ENCODE measurements at places on chromosomes 13 and 19.

- peak; percentile 27 for DNase-seq
These were observed 22.9 kb downstream of the TLE2 start for GRCh38 chr19:3006075-3006767.

- DNase-seq = peak; percentile 54
These were observed 492 bp downstream of the TMEM147 start for GRCh38 chr19:35545855-35546381.

DNA sequence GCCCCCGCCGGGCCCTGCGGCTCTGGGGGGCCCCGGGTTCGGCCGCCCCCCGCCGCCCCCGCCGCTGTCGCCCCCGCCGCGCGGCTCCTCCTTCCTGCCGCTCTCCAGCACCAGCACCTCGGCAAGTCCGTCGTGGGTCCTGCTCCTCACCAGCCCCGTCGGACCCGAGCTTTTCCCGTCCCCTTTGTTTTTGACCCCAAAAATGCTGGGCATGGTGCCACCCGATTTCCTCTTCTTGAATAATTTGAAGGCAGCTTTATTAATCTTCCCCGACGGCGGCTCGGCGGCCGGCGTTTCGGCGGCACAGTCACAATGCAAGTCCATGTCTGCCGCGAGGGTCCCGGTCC lies 945 bp downstream of the AMER2 start:
- DNase-seq = no peak

DNA sequence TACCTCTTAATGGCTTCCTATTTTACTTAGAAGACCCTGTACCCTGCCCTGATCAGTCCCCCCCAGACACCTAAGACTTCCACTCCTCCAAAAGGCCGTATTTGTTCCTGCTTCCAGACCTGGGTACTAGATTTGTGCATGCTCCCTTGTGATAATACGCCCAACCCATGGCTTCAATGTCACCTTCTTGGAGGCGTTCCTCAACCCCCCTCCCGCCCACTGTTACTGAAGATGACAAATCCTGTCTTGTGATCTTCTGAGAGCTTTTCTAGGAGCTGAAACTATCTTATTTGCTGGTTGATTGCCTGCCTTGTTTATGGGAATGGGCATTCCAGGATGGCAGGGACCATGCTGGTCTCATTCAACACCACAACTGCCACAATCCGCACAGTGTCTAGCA lies 9.4 kb downstream of the SLC25A23 start:
- no peak for DNase-seq

- no peak for DNase-seq
These were observed 5.9 kb upstream of the CIRBP start for GRCh38 chr19:1263188-1263587.

DNA sequence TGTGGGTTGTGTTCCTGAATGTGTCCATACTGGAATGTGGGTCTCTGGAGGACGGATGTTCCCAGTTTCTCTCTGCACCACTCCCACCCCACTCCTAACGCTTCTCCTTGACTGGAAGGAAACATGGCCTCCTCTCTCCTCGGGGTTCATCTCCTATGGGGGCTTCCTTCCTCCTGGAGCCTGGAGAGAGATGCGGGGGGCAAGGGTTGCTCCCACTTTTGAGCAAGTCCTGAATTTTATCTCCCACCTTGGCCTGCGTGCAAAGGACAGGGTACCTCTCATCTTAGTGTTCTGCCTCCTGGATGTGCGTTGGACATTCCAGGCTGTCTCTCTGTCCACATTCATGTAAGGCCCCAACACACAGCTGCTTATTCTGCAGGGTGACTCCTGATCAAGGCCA lies 52.5 kb upstream of the UQCRFS1 start:
- no peak for DNase-seq

DNA sequence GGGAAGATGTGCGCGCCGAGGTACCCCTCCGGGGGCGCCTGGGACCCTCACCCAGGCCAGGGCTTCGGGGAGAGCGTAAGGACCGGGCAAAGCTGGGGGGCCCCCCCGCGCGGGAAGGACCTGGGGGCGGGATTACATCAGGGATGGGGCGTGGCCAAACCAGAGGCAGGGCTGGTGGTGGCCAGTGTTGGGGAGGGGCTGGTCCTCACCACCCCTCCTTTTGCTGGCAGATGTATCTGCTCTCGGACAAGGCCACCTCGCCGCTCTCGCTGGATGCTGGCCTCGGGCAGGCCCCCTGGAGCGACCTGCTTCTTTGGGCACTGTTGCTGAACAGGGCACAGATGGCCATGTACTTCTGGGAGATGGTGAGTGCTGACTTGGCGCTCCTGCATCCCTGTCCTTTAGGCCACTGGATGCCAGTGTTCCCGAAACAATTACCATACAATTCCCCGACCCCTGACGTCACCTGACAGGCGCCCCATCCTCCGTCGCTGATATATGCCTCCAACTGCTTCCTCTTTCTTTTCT lies 25.3 kb downstream of the TRPM4 start:
- no peak for DNase-seq

- DNase-seq = no peak
These were observed 30.6 kb upstream of the IGSF23 start for GRCh38 chr19:44582581-44583265.

- DNase-seq = no peak
These were observed 116.9 kb downstream of the EFNB2 start for GRCh38 chr13:106418556-106418955.

GRCh38 chr19:870963-871401 lies 11.5 kb downstream of the CFD start:
- DNase-seq = no peak

DNA sequence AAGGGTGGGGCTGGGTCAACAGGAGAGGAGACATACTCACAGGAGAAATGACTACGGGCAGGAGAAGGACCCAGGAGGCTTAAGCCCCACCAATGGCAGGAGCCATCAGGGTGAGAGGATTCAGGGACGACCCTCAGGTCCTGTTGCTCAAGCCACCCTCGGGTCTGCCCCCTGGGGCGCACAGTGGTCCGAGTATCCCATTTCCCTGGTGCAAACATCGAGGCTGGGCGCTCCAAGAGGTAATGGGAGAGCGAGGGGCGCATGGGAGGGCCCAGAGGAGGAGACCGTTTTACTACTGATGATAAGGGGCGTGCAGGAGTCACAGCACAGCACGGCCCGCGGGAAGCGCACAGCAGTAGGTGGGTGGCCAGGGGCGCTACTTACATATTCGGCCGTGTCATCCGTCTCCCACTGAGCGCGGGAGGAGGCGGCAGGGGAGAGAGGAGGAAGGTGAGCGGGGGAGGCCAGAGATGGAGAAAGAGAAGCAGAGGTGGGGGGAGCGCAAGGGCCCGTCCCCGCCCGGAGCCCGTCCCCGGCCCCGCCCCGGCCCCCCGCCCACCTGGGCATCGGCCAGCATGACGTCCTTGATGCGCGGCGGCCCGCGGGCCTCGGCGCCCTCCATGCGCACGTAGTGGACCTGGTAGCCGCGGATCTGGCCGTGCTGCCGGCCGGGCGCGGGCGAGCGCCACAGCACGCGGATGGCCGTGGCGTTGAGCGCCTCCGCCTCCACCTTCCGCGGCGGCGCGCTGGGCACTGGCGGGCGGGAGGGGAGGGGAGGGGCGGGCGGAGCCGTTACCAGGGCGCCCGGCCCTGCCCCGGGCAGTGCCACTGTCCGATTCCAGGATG lies 111.5 kb downstream of the PTPRS start:
- DNase-seq = no peak

- no peak for DNase-seq
These were observed 1217.5 kb downstream of the DIAPH3 start for GRCh38 chr13:58946274-58946673.

DNA sequence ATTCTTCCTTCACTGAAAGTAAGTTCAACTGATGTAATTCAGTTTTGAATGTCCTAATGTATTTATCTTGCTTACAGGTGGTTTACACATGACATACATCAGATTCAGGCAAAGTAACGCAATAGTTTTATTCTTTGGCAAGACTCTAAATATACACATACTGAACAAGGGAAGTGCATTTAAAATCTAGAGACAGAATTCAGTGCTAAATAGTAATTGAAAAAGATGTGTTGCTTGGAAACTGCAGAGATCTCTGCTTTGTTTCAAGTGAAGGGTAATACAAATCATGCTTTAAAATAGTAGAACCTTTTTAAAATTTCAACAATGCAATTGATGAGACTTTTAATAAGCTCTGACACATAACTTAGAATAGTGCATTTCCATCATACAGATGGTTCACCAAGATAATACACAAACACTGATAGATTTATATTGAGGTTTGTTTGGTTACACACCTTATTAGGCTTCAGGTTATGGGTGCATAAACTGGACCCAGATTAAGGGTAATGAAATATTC lies 581.0 kb upstream of the MIR17HG start:
- DNase-seq = no peak

DNA sequence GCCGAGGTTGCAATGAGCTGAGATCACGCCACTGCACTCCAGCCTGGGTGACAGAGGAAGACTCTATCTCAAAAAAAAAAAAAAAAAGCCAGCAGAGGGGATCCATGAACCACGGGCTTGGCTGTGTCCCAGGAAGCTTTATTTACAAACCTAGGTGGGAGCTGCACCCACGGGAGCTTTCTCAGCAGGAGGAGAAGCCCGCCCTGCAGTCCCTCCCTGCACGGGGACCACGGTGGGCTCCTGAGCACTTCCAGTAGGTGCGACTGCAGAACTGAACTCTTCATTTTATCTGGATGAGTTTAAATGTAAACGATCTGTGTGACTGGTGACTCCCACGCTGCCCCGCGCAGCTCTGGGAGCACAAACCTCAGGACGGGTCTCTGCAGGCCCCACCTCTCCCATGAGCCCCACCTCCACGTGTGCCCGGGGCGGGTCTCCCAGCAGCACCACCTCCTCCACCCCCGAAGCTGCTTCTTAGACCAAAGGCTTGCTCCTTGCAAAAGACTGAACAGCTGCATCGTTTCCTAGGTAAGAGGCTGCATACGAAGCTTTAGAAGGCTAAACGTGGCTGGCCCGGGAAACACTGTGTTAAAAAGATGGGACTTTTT lies 66.4 kb downstream of the SPACA7 start:
- no peak for DNase-seq

GRCh38 chr19:57978586-57979289 lies 4.4 kb upstream of the C19orf18 start:
- DNase-seq = no peak

- DNase-seq = no peak
These were observed 1.5 kb downstream of the ZNF581 start for GRCh38 chr19:55644842-55645511.

DNA sequence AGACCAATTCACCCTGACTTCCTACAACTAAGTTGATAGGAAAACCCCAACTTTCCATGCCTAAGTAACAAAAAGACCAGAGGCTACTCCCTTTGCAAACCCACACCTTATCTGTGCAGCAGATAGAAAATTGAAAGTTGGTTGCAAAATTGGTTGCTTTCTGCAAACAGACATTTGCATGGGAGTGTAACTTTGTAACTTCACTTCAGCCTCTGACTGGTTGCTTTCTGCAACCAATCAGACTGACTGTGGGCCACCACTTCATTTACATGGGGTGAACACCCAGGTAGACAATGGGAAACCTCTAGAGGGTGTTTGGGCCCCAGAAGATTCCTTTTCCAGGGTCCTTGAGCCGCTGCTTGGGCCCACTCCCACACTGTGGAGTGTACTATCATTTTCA lies 9.8 kb downstream of the TEX30 start:
- no peak for DNase-seq

DNA sequence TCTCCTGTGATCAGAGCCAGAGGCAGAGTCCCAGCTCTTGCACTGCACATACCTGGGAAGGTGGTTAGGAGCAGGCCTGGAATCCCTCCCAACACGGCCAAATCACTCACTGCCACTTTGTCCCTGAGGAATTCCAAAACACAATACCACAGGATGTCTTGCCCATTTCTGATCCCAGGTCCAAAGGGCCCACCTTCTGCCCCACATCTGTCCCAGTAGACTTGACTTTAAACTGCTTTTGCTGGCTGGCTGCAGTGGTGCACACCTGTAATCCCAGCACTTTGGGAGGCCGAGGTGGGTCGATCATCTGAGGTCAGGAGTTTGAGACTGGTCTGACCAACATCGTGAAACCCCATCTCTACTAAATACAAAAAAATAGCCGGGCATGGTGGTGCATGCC lies 18.9 kb downstream of the ZNF536 start:
- DNase-seq = no peak

GRCh38 chr13:98984118-98984517 lies 6.3 kb upstream of the DOCK9 start:
- DNase-seq = no peak

DNA sequence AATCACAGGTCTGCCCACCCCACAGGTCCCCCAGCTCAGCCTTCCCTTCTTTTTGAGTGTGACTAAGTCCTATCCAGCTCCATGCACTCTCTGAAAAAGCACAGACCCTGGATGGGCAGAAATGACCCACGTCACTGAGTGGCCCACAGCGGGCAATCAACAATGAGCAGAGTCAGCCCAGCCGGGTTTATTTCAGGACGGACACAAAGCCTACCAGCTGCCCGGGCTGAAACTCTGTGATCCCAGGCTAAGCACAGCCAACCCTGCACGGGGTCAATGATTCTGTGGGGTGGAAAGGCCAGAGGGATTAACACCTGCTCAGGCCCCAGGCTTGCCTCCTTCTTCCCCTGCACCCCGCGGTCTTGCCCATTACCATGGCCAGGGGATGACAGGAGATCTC lies 8.4 kb downstream of the NAPA start:
- no peak for DNase-seq

DNA sequence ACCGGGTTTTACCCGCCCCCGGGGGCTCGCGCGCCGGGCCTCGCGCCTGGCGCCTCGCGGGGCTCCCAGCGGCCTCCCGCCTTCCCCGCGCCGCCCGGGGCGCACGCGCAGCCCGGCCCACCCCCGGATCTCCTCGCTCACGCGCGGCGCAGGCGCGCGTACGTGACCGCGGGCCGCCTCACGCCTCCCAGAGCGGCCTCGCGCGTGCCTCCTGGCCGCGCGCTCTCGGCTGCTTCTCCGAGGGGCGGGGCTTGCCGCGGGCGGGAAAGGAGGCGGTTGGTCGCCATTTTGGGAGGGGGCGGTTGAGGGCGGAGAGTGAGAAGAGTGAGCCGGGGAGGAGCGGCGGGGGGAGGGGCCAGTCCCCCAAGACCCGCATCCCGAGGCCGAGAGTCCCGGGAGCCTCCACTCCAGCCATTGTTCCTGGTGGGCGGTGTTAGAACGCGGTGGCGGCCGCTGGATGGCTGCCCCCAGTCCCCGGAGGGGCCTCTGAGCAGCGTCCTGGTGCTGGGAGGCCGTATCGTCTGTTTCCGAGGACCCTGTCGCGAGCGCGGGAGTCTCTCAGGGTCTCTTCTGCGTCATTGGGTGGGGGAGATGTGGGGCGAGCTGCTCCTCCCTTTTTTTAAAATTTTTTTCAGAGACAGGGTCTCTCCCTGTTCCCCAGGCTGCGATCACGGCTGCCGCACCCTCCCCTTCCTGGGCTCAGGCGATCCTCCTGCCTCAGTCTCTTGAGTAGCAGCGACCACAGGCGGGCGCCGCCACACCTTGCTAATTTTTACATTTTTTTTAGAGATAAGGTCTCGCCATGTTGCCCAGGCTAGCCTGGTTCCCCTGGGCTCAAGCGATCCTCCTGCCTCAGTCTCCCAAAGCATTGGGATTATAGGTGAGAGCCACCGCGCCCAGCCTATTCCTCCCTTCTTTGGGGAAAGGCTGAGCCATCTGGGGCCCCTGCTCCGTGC lies at the start of gene ZNF541:
Gene ZNF541, minus strand, starts transcription at position 78 of the 956 bp plus-strand sequence. CDS start 17,292 bp downstream, outside the sequence.
- peak; percentile 91 for DNase-seq

Measured in CD4-positive, alpha-beta T cell treated with Interleukin-21 for 1 hour (primary cell).